ENCODE measurements at places on chromosomes 16 and 17.

DNA sequence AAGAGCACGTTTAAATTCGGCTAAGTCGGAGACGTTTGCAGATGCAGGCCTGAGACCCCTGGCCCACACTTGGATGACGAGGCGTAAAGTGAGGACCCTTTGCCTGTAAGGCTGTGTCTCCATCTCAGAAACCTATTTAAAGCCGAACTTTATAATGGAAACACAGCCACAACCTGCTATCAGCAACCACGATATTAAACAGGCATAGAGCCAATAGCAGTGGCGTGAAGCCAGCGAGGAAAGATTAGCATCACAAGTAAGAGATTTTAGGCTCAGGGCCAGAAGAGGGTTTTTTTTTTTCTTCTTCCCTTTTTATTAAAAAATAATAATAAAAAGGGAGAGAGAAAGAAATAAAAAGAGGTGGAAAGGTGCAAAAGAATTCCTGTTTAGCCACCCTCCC, 111.3 kb upstream of the NOL11 start:
- DNase-seq = no peak

DNA sequence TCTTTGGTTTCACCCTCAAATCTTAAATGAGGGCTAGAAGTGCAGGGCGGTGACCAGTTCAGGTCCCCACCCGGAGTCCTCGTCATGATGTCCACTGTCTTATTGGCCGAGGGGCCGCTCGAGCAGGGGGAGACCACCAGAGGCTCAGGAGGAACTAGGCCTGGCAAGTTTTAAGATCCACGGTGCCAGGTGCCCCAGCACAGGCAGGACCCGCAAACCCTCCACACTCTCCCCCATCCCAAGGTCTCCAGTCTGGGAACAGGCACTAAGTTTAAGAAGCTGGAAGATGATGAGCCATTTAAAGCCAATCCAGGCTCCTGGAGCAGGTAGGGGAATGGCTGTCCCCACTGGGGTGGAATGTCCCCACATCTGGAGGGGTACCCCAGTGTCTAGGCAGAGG, 4.1 kb downstream of the DLX3 start:
- no peak for DNase-seq

DNA sequence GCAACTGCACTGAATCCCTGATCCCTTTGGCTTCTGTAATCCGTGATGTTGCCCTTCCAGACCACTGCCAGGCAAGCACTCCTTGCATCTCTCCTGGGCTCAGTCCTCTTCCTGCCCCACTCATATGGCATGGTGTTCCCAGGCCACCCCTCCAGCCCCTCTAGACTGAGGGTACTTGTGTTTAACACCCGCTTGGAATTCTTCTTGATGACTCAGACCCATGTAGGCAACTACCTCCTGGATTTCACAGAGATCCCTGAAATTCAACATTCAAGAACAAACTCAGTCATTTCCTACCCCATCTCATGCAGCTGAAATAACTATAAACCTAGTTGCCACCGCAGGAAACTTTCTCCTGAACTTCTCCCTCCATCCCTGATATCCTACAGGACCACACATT, 541.9 kb upstream of the CDH11 start:
- no peak for DNase-seq

- DNase-seq = no peak
Observed at GRCh38 chr17:77596491-77597417, 361.7 kb upstream of the TNRC6C start.

DNA sequence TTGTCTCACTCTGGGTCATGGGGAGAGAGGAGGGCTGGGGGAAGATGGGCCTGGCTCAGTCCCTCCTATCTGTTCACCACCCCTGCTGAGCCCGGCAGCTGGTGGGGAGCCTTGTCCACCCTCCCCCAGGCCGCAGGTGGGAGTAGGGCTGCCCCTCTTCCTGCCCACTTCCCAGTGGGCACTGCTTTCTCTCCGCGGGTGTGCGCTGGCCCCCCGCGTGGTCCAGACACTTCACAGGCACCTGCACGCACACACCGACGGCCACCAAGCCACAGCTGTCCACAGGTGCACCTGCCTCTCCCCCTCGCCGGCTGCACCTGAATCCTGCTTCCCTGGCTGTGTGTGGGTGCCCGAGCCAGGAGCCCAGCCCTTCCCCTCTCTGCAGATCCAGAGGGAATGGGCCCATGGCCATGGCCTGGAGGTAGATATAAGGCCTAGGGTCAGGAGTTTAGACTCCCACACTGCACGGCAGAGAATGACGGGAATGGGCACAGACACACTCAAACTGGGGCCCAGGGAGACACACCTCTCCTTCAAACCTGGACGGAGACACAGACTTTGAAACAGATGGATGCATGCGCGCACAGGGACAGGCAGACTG, 2.0 kb downstream of the NHERF2 start:
- DNase-seq = no peak

- no peak for DNase-seq
Observed at GRCh38 chr16:71460236-71460635, 1.8 kb downstream of the ZNF23 start.

- no peak for DNase-seq
Observed at GRCh38 chr17:19659366-19660177, 11.0 kb downstream of the ALDH3A2 start.

- DNase-seq = no peak
Observed at GRCh38 chr16:84806256-84806889, 13.4 kb upstream of the CRISPLD2 start.

DNA sequence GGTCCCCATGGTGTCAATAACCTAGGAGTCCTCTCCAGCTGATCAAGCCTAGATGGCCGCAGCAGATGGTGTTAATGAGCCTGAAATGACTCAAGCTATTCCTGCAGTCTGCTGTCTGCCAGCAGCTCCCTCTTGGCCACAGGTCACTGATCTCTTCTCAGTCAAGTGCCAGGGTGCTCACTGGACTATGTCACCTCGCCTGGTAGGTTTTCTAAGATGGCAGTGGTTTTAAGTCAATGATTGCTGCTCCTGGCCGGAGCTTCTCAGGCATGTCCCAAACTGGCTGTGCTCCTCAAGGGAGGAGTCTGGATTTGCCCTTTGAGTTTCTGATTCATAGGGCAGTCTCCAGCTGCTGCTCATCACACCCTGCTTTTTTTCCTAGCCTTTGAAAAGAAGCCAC, 58.6 kb upstream of the SHISA6 start:
- DNase-seq = no peak

- no peak for DNase-seq
Observed at GRCh38 chr17:44604116-44604761, 47.0 kb downstream of the FZD2 start.
